ENCODE measurements at places on chromosomes 4 and X.

GRCh38 chr4:173498771-173499170 lies 31.3 kb downstream of the HAND2 start:
- DNase-seq, result no peak

DNA sequence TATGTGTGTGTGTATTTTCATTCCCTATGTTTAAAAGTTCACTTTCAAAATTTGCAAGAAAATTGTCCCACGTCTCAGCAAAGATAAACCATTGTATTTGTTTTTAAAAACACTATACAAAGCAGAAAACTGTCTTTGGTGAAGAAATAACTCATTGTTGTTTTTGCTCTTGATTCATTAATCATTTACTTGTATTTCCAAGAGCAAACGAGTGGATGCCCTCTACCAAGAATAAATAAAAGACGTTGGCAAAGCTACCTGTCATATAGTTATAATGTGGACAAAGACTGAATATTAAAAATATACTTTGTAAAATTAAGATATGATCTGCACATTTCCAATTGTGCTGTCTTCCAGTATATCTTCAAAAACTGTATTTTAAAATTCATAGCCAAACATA lies 210.9 kb upstream of the NDST3 start:
- DNase-seq, result no peak

DNA sequence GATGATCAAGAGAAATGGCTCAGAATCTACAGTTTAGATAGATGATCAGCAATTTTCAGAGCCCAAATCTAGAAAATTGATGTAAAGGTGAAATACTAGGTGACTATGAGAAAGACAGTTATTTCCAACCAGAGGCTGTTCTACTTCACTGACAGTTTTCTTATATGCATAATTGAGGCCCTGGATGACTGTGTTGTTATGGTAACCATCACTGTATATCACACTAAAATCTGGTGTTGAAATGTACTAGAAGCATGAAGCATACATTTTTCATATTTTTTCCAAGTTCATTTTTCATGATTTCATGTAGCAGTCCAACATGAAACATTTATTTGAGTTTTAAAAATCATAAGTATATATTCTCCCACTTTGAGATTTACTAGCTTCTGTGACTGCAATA lies 87.4 kb downstream of the ATXN3L start:
- no peak for DNase-seq

GRCh38 chr4:37881811-37882210 lies 9.1 kb upstream of the TBC1D1 start:
- DNase-seq, result no peak

DNA sequence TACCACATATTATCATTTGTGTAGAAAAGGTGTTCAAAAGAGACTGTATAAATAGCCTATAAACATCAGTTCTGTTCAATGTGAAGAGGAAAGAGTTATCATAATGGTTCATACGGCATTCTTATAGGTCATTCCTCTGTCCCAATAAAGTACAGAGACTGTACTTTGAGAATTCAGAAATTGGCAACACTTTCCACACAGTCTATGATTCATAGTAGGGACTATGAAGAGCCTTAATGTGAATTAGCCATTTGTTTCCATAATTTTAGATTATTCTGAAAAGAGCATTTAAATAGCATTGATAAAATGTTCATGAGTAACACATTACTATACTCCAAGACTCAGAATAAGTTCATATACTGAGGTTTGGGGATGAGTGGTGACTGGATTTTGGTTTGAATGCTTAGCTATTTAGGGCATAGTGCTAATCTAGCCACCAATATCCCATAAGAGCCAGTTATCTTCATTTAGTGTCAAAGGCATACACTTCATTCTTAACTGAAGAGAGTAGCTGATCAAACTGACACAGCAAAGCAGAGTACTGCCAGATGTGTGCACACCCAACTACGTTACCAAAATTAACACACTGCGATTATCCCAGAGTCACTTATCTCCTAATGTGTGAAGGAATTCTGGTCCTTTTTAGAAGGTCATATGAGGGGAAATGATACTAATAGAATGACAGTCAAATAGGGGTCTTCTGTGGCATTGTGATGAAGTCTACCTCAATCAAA lies 10.2 kb downstream of the ANK2 start:
- DNase-seq, result no peak

Data from T-helper 2 cell (primary cell).